ENCODE measurements at places on chromosomes 7 and 10. TPM values are rescaled to one million over a fixed set of nuclear protein-coding genes. Genes with fewer than 3 reads are reported as not detected.

GRCh38 chr10:50421026-50421719 is 169.9 kb upstream of the ASAH2 start:
- H3K27me3 ChIP-seq = no peaks in the 10 kb centered on the region
- no peaks in the 10 kb centered on the region for H3K36me3 ChIP-seq
- no peak overlapping the region for H3K27ac ChIP-seq
- DNase-seq = no peak
- no peaks in the 10 kb centered on the region for H3K4me1 ChIP-seq
- H3K4me3 ChIP-seq = no peak overlapping the region

GRCh38 chr7:26629696-26630095 is 234.7 kb downstream of the SKAP2 start:
- DNase-seq = no peak
- no peak overlapping the region for H3K27ac ChIP-seq
- H3K4me3 ChIP-seq = no peak overlapping the region

GRCh38 chr10:75435291-75435690 is 3.9 kb downstream of the LRMDA start:
- peaks cover 14% of the 10 kb centered on the region for H3K4me1 ChIP-seq
- H3K27me3 ChIP-seq = no peaks in the 10 kb centered on the region
- no peak for DNase-seq
- H3K36me3 ChIP-seq = no peaks in the 10 kb centered on the region
- no peak overlapping the region for H3K4me3 ChIP-seq
- H3K27ac ChIP-seq = no peak overlapping the region

- no peak overlapping the region for H3K27ac ChIP-seq
- H3K27me3 ChIP-seq = peaks cover 88% of the 10 kb centered on the region
- H3K36me3 ChIP-seq = no peaks in the 10 kb centered on the region
These were observed 1.2 kb upstream of the UNCX start for GRCh38 chr7:1231214-1232102.

GRCh38 chr10:91054325-91054724 is 133.4 kb upstream of the ANKRD1 start:
- H3K4me3 ChIP-seq = no peak overlapping the region
- no peaks in the 10 kb centered on the region for H3K27me3 ChIP-seq
- H3K36me3 ChIP-seq = no peaks in the 10 kb centered on the region
- no peak overlapping the region for H3K27ac ChIP-seq
- H3K4me1 ChIP-seq = no peaks in the 10 kb centered on the region
- DNase-seq = no peak

DNA sequence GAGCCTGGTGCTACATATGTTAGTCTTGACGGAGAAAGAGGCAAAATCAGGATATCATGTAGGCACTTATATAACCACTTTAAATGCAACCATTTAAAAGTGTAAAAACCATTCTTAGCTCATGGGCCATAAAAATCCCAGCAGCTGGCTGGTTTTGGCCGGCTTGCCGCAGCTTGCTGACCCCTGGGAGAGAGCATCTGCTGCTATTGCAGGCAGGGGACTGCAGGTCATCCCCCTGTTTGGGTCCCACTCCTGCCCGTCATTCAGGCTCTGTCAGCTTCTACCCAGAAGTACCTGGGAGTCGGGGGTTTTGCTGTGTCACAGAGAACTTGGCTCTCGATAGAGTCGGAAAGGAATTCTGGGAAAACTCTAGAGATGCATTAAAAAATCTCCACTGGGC is 187.4 kb downstream of the CUX1 start:
- H3K4me3 ChIP-seq = no peak overlapping the region
- H3K4me1 ChIP-seq = peaks cover 3% of the 10 kb centered on the region
- H3K36me3 ChIP-seq = no peaks in the 10 kb centered on the region
- H3K27me3 ChIP-seq = no peaks in the 10 kb centered on the region
- no peak for DNase-seq

- peaks cover 29% of the 10 kb centered on the region for H3K4me1 ChIP-seq
- H3K36me3 ChIP-seq = no peaks in the 10 kb centered on the region
- peak overlapping the region; percentile 92 for H3K27ac ChIP-seq
- H3K27me3 ChIP-seq = no peaks in the 10 kb centered on the region
- DNase-seq = no peak
These were observed 5.8 kb downstream of the DYNC2I1 start for GRCh38 chr7:158861936-158862704.

DNA sequence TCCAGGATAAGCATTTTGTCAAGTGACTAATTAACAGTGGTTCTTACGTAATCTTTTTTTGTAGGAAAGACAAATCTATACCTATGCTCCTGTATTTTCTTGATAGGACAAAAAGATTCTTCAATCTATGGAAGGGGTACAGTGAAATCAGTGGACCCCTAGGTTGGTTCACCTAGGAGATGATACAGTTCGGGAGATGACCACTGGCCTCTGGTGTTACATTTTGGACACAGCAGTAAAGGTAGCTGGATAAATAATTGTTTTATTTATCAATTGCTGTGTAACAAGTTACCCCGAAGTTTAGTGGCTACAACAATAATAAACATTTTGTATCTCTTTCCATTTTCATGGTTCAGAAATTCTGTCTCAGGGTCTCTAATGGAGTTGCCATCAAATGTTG is 288.2 kb upstream of the MAGI2 start:
- no peaks in the 10 kb centered on the region for H3K27me3 ChIP-seq
- H3K27ac ChIP-seq = no peak overlapping the region
- no peaks in the 10 kb centered on the region for H3K4me1 ChIP-seq
- no peaks in the 10 kb centered on the region for H3K36me3 ChIP-seq
- H3K4me3 ChIP-seq = no peak overlapping the region

C10orf62 gene
- total RNA-seq = 0.67 TPM

OR6V1 gene
- not detected for total RNA-seq

TMEM225B gene
- total RNA-seq = not detected
